ENCODE measurements at places on chromosomes 11 and 22.

DNA sequence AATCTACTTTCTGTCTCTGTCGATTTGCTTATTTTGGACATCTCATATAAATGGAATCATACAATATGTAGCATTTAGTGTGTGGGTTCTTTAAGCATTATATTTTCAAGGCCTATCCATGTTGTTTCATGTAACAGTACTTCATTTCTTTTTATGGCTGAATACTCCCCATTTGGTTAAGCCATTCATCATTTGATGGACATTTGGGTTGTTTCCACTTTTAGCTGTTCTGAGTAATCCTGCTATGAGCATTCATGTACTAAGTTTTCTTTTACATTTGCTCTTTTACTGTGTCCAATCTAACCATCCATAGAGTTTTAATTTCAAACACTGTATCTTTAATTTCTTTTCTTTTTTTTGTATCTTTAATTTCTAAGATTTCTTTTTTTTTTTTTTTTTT, 55.6 kb upstream of the SPTBN2 start:
- DNase-seq, result no peak

- peak; percentile 64 for DNase-seq
These were observed 6.8 kb downstream of the TBC1D22A start for GRCh38 chr22:46769191-46769675.

DNA sequence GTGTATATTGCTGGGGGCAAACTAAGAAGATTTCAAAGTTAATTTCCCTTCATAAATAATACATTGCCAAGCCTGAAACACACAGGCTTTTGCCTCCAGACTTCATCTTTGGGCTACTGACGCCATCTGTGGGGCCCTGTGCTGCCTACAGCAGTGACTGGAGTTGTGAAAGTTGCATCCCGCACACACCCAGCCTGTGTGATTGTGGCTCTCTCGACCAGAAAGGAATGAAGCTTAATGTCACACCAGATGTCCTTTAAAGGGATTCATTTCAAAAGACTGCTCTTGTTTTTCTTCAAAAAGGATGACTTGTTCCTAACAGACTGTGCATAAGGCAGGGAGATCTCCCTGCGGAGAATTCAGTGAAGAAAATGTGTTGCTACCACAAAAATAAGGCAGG, 210.5 kb downstream of the FAM181B start:
- no peak for DNase-seq

- DNase-seq, result no peak
These were observed 37.0 kb downstream of the ARHGAP1 start for GRCh38 chr11:46663277-46663940.

- peak; percentile 29 for DNase-seq
These were observed 606.7 kb upstream of the LRRC4C start for GRCh38 chr11:42066113-42066512.

DNA sequence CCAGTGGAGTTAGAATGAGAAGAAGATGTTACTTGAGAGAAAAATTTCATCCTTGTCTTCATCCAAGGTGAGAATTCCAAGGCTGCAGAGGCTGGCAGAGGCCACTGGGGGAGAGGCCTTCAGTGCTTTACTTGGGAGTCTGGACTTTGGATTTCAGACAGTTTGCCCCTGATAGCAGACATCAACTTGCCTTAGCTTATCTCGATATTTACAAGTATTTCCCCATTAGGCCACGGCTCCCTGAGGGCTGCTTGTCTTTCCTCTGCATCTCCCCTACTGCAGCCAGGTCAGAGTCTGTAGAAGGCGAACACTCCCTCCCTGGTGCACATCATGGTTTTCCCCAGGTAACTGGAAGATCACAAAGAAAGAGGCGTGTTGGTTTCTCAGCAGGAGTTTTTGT, 29.9 kb upstream of the BSX start:
- DNase-seq, result no peak

DNA sequence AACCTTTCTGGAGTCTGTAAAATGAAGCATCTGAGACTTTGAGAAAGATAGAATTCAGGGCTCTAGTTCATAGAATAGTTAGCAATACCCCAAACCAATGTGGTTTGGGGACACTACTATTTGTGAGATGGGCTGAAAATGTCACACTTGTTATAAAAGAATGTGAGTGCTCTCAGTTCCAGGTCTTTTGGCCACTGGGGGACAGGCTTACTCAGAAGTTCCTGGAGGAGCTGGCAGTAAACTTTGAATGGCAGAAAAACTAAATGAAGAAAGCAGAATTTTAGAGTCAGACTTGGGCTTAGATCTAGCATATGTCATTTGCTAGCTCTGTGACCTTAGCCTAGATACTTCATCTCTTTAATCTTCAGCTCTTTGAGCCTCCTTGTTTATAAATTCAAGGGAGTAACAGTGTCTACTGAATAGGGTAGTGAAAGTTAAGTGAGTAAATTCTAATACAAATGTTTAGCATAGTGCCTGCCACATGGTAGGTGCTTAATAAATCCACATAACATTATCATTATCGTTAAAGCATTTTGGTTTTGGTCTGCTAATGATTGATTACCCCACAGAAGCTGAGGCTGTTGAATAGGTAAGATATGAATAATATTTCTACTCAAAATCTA, 3.7 kb downstream of the LYVE1 start:
- no peak for DNase-seq

DNA sequence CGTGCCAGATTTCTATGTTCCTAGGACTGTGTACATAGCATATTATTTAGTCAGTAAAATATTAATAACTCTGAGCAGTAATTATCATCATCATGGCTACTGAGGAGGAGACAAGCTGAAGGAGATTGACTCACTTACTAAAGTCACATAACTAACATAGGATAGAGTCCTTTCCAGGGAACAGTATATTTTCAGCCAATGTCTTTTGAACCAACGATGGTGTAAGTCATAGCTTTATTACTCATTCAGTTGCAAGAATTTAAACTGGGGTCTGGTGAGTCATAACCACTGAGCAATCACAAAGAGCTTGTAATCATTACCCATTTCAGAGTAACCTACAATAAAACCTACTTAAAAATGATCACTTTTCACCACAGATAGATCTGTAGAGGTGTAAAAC, 1564.8 kb upstream of the TENM4 start:
- DNase-seq, result no peak

GRCh38 chr22:27318516-27318915, 483.0 kb downstream of the MN1 start:
- DNase-seq, result peak; percentile 30

DNA sequence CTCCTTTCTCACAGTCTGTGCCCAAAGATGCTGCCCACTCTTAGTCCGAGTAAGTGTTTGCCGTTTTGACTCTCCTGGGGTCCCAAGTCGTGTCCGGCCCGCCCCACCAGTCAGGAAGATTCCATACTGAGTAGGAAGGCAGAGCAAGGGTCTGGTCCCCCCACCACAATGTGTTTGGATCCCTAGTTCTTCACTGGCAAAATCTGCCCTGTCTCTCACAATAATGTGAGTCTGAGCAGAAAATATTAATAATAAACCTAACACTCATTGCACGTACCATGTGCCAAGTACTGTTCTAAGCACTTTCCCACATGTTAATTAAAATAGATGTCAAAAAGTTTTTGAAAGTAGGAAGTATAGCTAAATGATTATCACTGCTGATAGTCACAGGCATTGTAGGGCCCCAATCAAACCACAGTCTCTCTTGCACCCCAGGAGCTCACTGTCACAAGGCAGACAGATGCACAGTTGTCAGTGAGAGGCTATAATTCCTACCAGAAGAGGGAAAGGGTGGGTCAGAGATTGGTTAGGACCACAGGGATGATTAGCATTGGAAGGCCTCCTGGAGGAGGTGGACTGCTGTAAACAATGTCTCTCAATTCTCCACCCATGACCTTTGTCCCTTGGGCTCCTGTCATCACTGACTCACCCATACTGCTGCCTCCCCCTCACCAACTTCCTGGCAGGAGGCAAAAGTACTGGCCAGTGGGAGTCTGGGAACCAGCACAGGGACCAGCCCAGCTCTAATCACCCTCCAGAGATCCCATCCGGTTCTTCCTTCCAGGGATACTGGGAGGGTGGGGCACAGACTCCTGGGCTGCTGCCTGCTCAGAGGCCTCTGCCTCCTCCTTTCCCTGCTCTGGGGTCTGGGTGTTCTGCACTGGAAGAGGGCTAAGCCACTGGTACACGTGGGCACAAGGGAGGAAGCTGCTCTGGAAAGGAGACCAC, 1.0 kb upstream of the POLD4 start:
- peak; percentile 60 for DNase-seq

- DNase-seq, result no peak
These were observed 14.8 kb downstream of the PPFIBP2 start for GRCh38 chr11:7528514-7529049.

DNA sequence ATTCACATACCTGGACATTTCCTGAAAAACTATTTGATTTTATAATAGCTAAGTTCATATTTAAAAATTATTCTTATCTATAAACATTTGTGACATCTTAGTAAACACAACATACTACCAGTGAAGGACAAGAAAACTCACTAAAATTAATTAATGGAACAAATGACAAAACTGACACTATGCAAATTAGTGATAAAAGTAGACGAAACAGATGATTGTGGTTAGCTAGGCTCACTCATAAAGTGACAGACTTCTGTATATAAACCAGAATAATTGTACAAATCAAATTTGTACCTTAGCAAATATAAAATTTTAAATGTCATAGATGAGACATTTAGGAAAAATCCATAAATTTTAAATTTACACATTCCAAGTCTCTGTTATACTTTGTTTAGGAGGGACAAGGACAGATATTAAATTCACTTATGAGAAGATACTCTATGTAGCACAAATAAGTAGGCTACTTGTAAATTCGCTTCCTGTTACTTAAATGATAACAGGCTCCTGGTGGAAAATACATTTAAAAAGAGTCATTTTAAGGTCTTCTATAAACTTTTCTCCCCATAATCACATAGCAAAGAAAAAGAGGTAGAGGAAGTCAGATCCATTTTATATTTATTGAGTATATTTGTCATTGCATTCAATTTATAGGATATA, 81.2 kb downstream of the KIF18A start:
- no peak for DNase-seq

GRCh38 chr11:100670140-100670539, 16.9 kb upstream of the ARHGAP42 start:
- DNase-seq, result no peak

- no peak for DNase-seq
These were observed 35.6 kb upstream of the DDI1 start for GRCh38 chr11:104000798-104001197.

DNA sequence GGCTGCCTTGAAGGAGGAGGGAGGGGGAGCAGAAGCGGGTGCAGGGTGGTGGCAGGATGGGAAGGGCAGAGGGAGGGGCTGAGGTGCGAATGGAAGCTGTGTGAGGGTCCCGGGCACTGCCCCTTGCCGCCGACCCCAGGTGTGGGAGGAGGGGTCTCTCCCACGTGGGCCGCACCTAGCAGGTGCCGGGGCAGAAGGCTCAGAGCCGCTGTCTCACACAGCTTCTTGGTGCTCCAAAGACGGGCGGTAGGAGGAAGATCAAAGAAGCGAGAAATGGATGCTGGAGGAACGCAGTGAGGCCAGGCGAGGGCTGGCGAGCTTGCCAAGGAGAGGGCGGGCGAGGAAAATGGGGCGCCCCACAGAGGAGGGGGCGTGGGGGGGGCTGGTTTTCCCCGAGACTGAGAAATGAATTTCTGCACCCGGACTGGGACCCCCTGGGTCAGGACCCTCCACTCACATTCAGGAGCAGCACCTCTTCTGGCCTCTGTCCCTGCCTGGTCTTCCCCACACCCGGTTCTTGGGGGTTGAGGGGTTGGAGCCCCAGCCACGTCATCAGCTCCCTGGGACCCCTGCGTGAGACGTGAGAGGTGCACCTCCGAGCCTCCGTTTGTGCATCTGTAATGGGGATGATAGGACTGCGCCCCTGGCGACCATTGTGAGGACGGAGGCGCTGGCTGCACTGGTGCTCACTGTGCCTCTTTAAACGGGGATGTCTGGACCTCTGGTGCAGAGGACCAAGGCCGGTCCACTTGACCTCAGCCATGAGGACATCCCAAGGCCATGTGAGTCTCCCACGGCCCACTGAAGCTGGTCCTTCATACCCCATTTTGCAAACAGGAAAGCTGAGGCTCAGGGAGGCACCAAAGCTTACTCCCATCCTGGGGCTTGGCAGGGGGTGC, 16.8 kb downstream of the LSP1 start:
- DNase-seq, result peak; percentile 30

GRCh38 chr11:17230867-17231851, 23.4 kb upstream of the PIK3C2A start:
- no peak for DNase-seq

GRCh38 chr22:42273855-42274451, 3.5 kb upstream of the TCF20 start:
- DNase-seq, result no peak

GRCh38 chr11:40162901-40163883, 1296.3 kb downstream of the LRRC4C start:
- DNase-seq, result no peak

DNA sequence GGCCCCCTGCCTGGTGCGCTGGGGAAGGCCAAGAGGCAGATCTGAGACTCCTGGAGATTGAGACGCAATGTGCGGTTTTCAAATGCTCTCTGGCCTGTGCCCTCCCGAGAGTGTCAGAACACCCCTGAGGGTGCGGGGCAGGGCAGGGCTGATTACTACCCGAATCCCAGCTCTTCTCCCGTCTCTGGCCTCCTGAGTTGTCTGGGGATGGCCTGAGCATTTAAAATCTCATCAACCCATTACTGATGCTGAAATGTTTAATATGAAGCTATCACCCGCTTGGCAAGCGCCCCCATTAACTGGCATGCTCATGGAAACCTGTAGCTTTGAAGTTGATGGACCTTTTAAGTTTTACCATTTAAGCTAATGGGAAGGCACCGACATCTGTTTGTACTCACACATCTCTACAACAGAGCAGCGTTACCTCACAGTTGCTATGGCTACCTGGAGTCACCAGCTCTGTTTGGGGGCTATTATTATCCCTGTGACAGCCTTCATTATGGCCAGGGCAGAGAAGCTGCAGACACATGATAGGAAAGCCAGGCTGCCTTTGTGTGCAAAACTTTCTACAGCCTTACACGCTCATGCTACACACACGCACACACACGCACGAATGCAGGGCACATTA, 3.6 kb upstream of the MB start:
- no peak for DNase-seq

GRCh38 chr11:78295991-78296930, 107.5 kb downstream of the USP35 start:
- DNase-seq, result no peak
